Activated CD4-positive, CD25-positive, alpha-beta regulatory T cell treated with anti-CD3 and anti-CD28 coated beads, Interleukin-2, amount 50 U/mL, for 72 hours (primary cell): ENCODE measurements at places on chromosomes 5 and 9.

DNA sequence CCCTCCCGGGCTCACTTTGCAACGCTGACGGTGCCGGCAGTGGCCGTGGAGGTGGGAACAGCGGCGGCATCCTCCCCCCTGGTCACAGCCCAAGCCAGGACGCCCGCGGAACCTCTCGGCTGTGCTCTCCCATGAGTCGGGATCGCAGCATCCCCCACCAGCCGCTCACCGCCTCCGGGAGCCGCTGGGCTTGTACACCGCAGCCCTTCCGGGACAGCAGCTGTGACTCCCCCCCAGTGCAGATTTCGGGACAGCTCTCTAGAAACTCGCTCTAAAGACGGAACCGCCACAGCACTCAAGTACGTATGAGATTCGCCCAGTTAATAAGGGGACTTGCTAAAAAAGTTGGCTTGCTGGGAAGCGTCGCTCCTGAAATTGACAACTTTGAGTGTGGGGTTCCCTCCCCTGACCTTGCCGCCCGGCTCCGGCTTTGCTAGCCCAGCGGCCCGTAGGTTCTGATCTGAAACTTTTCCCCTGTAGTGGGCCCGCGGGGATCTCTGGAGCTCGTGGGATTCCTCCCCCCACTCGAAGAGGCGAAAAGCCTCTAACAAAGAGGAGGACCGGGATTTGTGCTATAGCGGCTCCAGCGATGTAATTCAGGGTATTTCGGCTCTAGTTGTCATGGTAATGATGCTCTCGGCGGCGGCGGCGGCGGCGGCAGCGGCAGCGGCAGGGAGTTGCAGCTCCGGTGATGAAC lies 572 bp downstream of the NR4A3 start:
- peak; percentile 56 for DNase-seq

DNA sequence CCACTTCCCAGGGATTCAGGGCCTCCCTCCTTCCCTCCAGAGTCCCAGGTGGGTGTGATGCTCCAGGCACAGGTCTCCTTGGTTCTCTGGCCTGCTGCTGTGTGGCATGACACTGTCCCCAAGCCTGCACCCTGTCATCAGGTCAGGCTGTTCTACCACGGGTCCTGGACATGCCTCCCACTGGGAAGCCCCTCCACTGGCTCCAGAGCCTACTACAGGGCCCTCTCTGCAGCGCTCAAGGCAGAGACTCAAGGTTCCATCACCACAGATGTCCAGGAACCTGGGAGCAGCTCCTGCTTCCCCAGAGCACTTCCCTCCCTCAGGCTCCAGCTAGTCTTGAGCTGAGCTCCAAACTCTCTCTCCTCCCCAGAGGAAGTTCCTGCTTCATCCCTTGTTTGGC lies 237.3 kb downstream of the PBX3 start:
- DNase-seq = no peak

DNA sequence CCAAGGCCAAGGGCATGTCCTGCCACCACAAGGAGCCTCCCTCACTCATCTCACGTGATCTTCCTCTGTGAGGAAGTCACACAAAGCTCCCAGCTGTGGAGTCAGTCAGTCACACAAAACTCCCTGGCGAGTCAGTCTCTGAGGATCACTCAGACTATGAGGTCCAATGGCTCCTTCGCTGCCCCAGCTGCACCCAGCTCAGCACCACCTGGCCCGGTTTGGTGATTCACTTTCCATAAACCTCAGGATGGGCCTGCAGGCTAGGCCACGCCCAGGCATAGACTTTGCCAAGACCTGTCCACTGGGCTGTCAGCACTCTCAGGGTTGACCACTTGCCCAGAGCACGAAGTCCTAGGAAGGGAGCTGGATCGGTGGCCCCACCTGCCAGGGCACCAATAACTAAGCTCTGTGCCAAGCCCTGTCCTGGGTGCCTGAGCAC lies 233.8 kb downstream of the HSPA4 start:
- no peak for DNase-seq

DNA sequence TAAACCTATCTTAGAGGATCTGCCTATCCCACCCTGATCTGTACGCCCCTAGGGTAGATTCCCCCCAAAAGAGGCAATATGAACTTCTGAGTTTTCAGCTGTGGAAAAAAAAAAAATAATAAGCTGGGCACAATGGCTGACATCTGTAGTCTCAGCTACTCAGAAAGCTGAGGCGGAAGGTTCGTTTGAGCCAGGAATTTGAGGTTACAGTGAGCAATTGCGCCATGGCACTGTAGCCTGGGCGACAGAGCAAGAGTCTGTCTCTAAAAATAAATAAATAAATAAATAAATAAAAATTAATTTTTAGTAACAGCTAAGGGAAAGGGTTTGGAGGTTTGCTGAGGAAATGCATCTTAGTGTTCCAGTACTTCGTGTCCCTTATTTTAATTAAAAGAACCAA lies 21.1 kb upstream of the SLC28A3 start:
- DNase-seq = no peak

GRCh38 chr5:176901260-176902101 lies 2.3 kb upstream of the HK3 start:
- DNase-seq = no peak

DNA sequence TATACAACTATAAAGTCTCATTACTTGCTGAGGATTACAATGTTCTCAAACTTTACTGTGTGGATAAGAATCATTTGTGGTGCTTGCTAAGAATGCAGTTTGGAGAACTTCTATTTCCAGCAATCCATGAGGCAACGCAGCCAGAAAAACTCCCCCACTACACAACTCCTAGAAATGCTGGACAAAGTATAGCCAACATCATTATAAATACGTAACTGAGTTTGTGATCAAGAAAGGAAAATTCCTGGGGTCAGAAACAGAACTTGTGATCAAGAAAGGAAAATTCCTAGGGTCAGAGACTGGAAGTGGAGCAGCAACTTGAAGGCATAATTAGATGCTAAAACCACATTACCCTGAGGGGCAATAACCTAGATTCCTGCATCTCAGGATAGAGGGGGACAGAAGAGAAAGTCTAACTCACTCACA lies 81.1 kb downstream of the MAT2B start:
- DNase-seq = no peak

DNA sequence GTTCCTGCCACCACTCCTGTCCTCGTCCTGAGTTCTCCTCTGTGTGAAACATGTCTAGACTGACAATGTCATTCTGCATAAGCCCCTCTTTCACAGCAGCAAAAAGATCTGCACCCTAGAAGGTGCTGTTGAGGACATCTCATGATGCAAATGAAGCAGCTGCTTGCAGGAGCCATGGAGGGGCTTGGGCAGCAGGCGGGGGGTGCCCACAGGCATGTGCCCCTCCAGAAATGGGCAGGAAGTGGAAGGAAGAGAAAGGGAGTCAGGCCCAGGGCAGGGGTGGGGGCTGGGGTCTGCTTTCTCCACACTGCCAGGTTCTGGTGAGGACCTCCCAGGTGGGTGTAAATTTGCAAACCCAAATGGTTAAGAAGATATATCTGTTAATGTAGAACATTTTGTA lies 54.5 kb upstream of the KCNMB1 start:
- no peak for DNase-seq

DNA sequence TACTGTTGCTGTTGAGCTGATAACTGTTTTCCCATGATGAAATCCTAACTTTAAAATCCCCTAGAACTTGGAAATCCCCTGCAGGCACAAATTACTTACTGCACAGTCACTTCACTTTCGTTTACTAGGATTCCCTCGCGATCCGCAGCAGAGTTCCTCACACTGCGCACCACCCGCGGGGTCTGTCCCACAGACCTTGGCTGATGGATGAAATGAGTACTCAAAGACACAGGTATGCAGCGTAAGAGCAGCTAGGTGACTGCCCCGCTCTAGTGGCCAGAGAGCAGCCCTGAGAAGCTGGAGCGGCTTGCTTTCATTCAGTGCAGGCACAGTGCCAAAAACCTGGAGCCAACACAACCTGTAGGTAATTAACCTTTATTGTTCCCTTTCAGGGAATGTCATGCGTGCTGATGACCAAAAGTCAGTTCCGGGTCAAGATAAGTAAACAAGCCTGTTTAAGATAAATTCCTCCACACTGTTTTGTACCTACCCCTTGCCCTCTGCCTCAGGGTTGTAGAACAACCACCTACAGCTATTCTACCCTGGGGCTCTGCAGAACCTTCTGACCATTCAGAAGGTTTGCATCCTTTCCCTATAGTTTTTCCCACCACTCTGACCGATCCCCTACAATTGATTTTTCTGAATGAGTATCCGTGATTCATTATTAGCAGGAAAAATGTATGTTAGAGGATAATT lies 191.2 kb downstream of the CDH9 start:
- no peak for DNase-seq

DNA sequence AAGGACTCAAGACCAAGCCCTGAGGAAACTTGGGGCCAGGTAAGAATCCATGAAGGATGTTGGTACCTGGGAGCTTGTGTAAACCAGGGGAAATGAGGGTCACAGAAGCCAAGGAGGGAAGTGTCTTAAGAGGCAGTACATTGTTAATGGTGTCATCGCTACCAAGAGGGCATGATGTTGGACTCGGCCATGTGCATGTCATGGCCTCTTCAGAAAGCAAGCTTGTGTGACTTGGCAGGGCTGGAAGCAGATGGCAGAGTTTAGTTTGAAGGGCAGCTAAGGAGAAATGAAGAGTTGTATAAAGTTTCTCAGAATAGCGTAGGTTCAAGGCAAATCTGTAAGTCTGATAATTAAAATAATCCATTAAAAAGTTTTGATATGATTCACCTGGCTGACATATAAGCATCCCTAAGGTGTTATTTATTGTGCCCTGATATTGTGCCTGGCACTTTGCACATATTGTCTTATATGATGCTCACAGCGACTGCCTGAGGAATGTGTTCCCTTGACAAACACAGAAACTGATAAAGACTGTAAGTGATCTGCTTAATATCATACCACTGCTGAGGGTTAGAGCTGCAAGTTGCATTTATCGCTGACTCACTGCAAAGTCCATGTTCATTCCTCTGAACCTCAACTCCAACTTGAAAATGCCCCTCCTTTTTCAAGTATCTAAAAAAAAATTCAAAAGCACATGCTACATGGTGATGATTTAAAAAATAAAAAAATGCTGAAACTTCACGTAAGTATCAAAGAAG lies 81.3 kb upstream of the PTPN3 start:
- no peak for DNase-seq

- no peak for DNase-seq
These were observed 488.5 kb downstream of the NR2F1-AS1 start for GRCh38 chr5:93092349-93093105.

DNA sequence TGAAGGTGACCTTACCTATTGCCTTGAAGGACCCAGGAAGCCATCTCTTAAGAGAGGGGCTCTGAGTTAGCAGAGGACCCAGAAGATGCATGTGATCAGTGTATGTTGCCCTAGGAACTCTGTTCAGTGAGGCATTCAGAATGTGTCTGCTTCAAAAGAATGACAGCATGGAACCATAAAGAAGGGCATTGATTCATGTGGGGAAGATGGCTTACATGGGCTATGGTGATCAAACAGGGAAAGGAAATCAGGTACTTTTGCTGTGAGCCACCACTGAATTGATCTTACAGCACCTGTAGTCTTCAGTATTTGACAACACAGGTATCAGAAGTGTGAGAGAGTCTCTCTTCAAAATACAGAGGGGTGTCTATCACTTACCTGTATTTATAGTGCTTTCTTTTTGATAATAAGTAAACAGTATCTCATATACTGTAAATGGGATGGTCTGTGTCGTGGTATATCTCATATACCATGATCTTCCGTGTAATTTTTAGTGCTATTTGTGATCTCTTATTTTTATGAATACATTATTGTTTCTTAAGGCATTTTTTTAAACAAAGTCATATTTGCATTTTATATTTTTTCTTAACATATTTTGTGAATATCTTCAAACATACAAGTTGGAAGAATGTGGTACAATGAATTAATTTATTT lies 57.0 kb downstream of the FOCAD start:
- no peak for DNase-seq

- no peak for DNase-seq
These were observed 154.8 kb downstream of the PAX5 start for GRCh38 chr9:36878986-36879982.

GRCh38 chr5:54775645-54776044 lies 209.7 kb downstream of the ESM1 start:
- no peak for DNase-seq

GRCh38 chr9:80720579-80720978 lies 968.8 kb downstream of the TLE1 start:
- DNase-seq = no peak

- no peak for DNase-seq
These were observed 1901.9 kb upstream of the ACO1 start for GRCh38 chr9:30482499-30482898.

- DNase-seq = no peak
These were observed 139.7 kb upstream of the PITX1 start for GRCh38 chr5:135173662-135174290.

GRCh38 chr9:87276327-87276841 lies 221.3 kb upstream of the DAPK1 start:
- no peak for DNase-seq

- DNase-seq = no peak
These were observed 41.6 kb downstream of the TSTD2 start for GRCh38 chr9:97591535-97591934.

DNA sequence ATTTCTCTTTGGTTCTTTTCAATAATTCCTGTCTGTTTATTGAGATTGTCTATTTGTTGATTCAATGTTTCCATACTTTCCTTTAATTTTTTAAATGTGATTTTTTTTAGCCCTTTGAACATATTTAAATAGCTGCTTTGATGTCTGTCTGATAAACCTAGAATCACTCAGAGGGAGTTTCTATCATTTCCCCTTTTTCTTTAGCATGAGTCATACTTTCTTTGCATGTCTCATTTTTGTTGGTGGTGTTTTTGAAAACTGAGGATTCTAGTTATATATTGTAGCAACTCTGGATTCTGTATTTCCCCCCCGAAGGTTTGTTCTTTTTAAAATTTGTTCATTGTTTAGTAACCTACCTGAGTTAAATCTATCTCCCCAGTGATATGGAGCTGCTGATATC lies 24.2 kb upstream of the ZNF618 start:
- DNase-seq = no peak

- no peak for DNase-seq
These were observed 14.9 kb downstream of the FAM151B start for GRCh38 chr5:80502800-80503199.

DNA sequence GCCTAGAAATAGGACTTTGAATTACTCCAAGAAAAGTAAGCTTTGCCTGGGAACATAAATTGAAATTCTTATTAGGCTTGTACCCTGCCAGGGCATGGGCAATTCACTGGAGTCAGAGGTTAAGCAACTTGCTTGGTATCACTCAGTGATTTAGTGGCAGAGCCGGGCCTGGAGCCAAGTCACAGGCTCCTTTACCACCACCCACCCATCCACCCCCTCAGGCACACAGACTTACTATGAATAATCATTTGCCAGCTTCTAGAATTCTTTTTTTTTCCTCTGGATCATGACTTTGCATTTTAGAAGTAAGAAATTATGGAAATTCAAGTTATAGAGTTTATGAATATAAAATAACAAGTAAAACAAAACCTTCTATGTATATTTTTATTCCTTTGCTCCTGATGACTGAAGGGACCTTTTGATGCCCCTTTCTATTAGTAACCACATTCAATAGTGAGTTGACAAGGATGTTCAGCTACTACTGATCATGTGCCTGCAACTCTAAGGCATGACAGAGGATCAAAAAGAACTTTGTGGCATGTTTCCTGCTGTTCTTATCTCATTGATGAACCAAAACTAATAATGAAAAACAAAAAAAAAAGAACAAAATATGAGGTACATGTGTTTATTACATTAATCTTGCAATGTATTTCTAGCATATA lies 614.7 kb downstream of the TLR4 start:
- DNase-seq = no peak
